Common myeloid progenitor, CD34-positive (primary cell): ENCODE measurements at places on chromosomes 1 and 21.

GRCh38 chr1:176954242-176954641, 210.3 kb downstream of the ASTN1 start:
- no peak overlapping the region for H3K4me3 ChIP-seq
- no peaks in the 10 kb centered on the region for H3K4me1 ChIP-seq
- DNase-seq: no peak

GRCh38 chr21:38574895-38575575, 76.8 kb upstream of the ERG start:
- no peak overlapping the region for H3K27ac ChIP-seq
- H3K27me3 ChIP-seq: no peaks in the 10 kb centered on the region
- no peak overlapping the region for H3K4me3 ChIP-seq
- H3K4me1 ChIP-seq: no peaks in the 10 kb centered on the region
- no peaks in the 10 kb centered on the region for H3K36me3 ChIP-seq
- DNase-seq: no peak

DNA sequence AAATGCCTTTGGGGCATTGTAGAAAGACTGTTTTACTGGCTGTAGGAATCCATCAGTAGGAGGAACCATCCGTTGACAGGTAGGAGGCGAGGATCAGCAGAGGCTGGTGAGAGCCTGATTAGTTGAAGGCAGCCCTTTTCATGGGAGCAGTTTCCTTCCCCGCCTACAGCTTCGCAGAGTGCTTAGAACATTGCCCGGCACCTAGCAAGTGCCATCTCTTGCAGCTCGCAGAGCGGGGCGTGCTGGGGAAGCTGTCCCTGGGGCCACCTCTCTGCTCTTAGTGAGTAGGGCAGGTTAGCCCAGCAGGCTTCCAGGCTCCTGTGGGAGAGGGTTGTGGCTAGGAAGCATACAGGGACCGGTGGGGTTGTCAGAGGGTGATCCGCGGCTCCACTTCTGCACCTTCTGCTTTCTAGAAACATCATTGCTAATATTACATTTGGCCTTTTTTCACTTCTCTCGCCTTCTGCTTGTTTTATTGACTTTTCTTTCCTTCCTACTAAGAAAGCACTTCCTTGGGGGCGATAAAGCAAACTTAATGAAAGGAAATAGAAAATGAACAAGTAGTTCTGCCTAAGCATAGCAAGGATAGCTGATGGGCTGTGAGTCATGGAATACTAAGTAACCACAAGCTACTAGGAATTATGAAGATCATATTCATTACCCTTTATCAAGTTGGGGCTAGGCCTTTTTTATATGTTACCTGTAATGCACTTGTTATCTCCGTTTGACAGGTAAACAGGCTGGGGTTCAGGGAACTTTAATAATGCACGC, 176.7 kb downstream of the GALNT2 start:
- no peaks in the 10 kb centered on the region for H3K4me1 ChIP-seq
- H3K36me3 ChIP-seq: peaks cover 65% of the 10 kb centered on the region
- DNase-seq: no peak
- no peaks in the 10 kb centered on the region for H3K27me3 ChIP-seq

DNA sequence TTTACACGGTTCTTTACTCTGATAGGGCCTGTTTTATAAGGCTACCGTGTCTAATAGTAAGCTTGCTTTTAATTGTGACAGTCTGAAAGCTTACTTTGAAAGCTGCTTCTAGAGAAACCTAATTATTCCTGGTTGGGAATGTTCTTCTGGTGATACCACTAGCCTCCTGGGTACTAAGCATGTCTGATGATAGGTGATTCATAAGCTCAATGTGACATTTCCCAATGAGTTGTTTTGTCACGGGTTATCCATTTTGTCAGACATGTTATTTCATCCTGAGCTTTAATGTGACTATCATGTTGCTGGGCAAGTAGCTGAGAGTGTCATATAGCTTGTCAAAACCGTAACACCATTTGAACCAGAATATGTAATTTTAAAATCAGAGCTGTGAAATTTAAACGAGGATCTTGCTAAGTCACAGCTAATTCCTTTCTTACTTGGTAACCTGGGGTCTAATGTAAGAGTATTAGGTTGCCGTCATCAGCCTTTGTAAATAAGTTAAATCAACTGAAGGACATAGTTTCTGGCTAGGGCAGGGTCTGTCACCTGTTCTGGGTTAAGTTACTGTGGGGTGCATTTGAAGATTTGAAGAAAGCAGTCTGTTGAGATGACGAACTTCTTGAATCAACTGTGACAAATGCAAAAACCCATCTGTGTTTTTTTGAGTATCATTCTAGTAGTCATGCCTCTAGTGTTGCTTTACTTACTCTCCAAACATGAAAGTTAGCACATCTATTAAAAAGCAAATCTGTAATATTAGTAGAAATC, 529.2 kb downstream of the USP25 start:
- no peaks in the 10 kb centered on the region for H3K36me3 ChIP-seq
- no peak overlapping the region for H3K27ac ChIP-seq
- DNase-seq: no peak
- H3K27me3 ChIP-seq: no peaks in the 10 kb centered on the region
- no peaks in the 10 kb centered on the region for H3K4me1 ChIP-seq
- no peak overlapping the region for H3K4me3 ChIP-seq

- DNase-seq: no peak
- no peaks in the 10 kb centered on the region for H3K36me3 ChIP-seq
Measured at GRCh38 chr1:4529446-4530165, 124.8 kb upstream of the AJAP1 start.

DNA sequence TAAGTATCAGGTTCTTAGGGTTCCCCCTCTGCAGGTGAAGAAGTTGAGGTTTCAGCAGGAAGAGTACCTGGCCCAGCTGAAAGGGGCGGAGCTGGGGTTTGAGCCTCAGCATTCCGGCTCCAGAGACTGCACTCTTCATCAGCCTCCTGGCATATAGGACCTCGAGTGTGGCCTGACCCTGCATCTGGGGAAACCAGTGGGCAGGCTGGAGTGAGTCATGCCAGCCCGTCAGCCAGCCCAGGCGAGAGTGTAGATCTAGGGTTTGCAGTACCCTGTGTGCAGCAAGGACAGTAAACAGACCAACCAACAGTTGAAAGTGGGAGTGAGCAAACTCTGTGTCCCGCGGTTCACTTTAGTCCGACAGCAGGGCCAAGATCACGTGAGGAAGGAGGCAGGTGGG, 14.1 kb downstream of the MFSD2A start:
- H3K27ac ChIP-seq: no peak overlapping the region
- no peak for DNase-seq
- H3K4me1 ChIP-seq: no peaks in the 10 kb centered on the region
- H3K4me3 ChIP-seq: no peak overlapping the region
- no peaks in the 10 kb centered on the region for H3K36me3 ChIP-seq

GRCh38 chr1:188782220-188782841, 1695.3 kb downstream of the BRINP3 start:
- peak; percentile 40 for DNase-seq
- no peaks in the 10 kb centered on the region for H3K27me3 ChIP-seq
- no peaks in the 10 kb centered on the region for H3K4me1 ChIP-seq
- H3K36me3 ChIP-seq: no peaks in the 10 kb centered on the region

DNA sequence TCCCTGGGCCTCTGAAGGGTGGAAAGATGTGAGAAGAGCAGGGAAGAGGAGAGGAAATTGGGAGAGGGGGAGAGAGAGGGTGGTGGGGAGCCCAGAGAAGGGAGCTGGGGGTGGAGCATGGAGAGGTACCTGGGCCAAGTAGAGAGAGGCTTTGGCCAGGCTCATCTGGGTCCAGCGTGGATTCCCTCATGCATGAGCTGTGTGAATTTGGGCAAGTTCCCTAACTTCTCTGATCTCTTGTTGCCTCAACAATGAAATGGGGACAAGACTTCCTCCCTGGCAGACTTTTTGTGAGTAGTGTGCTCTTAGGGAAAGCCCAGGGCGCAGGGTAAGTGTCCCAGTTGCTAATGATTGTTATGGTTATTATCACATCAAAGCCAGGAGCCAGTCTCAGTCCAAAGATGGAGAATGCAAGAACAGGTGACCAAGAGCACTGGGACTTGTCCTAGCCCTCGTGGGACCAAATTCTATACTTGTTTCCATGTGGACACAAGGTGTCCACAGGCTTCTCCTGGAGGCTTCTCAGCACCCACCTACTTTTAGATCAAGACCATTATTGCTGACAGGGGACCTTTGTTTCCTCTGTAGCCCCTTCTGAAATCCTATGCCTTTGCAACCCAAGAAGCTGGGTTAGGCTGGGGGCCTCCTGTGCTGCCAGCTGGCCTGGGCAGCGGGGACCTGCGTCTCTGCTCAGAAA, 13.9 kb downstream of the IL6R start:
- H3K4me1 ChIP-seq: peaks cover 7% of the 10 kb centered on the region
- peak overlapping the region; percentile 75 for H3K27ac ChIP-seq
- no peaks in the 10 kb centered on the region for H3K27me3 ChIP-seq
- H3K4me3 ChIP-seq: peak overlapping the region; percentile 42
- no peaks in the 10 kb centered on the region for H3K36me3 ChIP-seq

GRCh38 chr1:29624320-29625083, 388.2 kb downstream of the PTPRU start:
- no peak for DNase-seq
- no peak overlapping the region for H3K4me3 ChIP-seq
- no peaks in the 10 kb centered on the region for H3K27me3 ChIP-seq
- no peak overlapping the region for H3K27ac ChIP-seq
